Fibroblast of skin of right biceps (primary cell): ENCODE measurements at places on chromosomes 2 and 18.
A peak's percentile ranks its signal among the peaks of the same experiment; 100 is the strongest.

- DNase-seq = no peak
Measured at GRCh38 chr2:52465287-52465686, 1302.3 kb upstream of the CHAC2 start.

DNA sequence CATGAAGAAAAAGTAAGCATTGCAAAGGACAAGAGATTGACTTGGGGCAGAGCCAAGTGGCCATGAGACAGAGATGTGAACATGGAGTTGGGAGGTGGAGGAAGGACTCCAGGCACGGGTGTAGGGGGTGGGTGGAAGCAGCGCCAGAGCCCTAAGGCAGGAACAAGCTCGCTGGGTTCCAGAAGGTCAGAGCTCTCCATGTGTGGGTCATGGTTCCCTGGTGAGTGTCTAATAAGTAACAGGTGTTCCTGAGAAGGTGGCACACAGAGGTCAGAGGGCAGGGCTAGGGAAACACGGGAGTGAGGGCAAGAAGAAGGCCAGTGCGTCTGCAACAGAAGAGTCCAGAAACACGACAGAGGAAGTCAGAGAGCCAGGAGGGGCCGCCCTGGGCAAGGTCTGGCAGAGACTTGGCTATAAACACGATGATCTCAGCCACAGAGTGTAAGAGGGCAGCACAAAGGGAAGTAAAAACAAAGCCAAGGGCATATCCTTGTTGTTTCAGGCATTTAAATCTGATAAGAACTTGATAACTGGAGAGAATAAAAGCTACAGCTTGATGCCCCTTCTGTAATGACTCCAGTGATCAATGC, 260.8 kb downstream of the TGIF1 start:
- no peak for DNase-seq

DNA sequence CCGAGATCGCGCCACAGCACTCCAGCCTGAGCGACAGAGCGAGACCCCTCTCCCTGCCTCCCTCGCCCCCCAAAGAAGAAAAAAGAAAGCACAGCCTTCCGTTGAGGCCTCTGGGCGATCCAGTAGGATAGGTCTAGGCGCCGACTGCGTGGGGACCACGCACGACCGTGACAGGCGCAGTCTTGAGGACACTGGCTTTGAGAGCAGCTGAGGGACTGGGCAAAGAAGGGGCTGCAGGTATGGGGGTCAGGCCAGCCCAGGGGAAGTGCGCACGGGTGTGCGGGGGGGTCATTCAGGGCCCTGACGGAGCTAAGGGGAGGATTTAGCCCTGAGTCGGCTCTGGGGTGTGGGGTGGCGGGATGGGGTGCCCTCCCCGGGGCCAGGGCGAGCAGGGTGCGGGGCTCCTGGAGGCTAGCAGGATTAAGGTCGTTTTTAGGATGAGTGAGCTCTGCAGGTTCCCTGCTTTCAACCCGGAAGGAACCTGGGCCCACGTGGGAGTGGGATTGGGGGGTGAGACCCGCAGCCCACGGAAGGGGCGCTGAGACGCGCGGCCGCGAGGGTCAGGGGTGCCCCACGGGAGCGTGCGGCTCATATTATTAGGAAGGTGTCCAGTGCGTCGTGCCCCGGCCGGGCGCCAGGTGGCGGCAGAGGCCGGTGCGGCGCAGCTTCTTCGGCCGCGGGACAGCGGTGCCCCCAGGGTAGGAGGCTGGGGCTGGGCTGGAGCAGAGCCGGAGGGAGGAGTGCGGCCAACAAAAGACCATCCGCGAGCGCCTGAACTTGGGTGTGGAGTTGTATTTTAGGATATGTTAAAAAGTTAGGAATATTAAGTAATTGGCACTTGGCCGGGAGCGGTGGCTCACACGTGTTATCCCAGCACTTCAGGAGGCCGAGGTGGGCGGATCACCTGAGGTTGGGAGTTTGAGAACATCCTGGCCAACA, 20.5 kb upstream of the ZNF236 start:
- DNase-seq = peak; percentile 41

DNA sequence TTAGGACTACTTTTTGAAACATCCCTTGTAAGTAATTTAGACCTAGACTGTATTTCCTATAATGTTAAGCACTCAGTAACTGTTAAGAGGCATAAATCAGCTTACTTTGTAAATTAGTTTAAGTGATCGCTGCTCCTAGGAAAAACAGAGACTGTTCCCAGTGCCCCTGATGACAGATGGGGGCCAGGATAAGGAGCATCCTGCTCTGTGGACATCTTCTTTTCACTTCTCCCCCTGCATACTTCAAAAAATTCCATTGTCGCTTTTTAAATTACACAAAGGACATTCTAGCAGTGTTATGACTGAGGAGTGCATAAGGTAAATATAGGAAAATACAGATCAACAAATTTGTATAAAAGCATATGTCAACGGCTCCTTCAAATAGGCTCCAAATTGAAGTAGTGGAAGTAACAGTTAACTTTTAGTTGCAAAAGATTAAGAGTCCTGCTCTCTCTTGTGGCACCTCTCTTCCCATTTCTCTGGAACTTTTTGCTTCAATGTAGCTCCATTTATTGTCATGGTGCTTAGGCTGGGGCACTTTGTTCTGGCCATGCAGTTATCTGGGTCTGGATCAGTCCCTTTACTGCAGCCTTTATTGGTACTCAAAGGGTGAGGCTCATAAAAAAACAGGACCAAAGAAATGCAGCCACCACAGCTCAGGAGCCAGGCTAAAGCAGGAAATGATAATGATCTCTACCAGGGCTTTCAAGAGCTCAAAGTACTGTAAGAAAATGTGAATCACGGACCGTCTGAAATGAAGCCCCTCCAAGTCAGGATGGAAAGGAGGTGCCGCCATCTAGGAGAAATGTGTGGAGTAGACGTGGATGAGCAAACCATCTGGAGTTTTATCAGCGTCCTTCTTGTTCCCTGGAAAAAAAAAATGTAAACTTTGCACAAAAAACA, 162.1 kb upstream of the ZNF516 start:
- DNase-seq = peak; percentile 33
